ENCODE measurements at places on chromosomes 1 and 21.
A peak's percentile ranks its signal among the peaks of the same experiment; 100 is the strongest.

DNA sequence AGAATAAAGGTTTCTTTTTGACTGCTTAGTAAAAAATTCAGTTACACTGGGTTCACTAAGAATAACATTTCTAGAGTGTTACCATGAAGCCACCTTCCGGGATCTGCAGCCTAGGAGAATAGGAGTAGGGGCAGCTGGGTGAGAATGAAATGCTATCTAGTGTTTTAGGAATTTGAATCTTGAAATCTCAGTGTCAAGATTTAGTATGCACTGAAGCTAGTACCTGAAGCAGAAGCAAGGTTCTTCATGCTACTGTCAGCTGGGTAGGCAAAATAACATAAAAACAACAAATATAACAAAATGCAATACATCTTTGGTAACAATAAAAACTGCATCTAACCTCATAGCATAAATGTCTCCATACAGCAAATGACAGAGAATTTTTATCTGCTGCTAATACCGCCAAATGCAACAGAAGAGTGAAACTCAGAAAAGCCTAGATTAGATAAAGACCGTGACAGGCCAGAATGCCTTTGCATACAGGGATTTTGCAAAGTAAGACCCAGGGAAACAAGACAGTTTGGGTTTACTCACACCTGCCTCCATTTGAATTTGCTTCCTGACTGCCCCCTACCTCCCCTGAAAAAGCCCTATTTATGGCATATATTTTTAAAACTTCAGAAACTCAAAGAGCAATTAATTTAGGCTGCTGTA, 58.2 kb downstream of the GADD45A start:
- no peak for DNase-seq

DNA sequence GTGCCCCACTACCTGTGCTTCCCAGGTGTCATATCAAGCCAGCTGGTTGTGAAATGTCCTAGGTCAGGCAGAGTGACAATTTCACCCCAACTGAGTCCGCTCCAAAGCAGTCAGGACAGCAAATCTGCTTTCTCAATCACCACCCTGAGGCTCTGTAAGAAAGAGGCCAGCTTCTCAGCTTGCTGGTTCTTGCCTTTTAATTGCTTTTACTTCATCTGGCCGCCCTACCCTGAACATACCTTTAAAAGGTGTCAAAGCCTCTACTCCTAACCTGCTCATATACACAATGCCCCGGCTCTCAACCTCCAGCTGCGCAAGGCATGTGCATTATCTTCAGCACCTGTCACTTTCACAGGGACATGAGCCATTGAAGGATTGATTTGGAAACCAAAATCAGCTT, 581.6 kb downstream of the NPHP4 start:
- no peak for DNase-seq

DNA sequence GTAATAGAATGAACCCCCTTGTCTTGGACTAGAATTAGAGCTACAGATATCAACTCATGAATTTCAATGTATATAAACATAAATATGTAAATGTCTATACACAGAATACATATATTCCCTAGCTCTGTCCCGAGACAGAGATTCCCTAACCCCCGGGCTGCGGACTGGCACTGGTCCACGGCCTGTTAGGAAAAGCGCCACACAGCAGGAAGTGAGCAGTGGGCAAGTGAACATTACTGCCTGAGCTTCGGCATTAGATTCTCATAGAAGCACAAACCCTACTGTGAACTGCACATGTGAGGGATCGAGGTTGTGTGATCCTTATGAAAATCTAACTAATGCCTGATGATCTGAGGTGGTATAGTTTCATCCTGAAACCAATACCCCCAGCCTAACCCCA, 51.2 kb downstream of the PIK3R3 start:
- no peak for DNase-seq

DNA sequence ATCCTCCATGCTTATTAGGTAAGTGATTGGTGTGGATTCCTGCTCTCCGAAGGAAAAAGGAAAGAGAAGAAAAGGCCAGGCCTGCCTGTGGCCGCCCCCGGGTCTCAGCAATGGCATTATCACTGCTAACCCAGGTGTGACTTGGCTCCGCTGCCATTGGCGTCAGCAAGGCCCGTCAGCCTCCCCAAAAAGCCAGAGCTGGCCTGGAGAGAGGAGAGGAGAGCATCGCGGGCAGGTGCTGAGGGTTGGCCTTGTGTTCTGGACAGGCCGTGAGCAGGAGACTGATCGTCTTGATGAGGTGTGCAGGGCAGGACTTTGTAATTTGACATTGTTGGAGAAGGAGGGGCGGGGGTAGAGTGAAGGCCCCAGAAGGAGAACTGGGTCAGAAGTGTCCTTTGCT, 186.4 kb downstream of the CAMTA1 start:
- DNase-seq, result no peak

- peak; percentile 49 for DNase-seq
Measured at GRCh38 chr1:169483500-169483966, 2.2 kb downstream of the SLC19A2 start.

DNA sequence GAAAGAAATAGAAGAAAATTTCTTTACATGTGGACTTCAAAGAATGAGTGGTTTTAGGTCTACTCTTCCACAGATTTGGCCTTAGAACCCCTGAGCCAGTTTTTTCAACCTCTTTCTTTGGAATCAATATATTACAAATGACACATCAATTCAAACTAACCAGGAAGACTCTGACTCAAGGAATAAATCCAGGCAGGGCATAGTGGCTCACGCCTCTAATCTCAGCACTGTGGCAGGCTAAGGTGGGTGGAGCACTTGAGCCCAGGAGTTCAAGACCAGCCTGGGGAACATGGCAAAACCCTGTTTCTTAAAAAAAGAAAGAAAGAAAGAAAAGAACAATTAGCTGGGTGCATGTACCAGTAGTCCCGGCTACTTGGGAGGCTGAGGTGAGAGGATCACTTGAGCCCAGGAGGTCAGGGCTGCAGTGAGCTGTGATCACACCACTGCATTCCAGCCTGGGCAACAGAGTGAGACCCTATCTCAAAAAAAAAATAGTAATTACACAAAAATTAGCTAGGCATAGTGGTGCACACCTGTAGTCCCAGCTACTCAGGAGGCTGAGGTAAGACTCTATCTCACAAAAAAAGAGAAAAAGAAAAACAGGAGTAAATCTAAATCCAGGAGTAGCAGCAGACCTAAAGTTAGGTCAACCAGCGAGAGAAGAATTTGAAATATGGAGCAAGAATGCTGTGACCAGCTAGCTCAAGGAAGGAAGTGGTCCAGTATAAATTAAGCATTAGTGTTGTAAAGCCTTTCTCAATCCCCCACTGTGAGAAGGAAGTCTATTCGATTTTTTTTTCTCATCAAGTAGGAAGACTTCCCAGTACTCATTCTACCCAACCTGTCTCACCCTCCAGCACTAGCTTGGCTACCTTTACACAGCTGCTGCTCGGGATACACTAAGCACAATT, 1.9 kb downstream of the SORT1 start:
- DNase-seq, result peak; percentile 76

DNA sequence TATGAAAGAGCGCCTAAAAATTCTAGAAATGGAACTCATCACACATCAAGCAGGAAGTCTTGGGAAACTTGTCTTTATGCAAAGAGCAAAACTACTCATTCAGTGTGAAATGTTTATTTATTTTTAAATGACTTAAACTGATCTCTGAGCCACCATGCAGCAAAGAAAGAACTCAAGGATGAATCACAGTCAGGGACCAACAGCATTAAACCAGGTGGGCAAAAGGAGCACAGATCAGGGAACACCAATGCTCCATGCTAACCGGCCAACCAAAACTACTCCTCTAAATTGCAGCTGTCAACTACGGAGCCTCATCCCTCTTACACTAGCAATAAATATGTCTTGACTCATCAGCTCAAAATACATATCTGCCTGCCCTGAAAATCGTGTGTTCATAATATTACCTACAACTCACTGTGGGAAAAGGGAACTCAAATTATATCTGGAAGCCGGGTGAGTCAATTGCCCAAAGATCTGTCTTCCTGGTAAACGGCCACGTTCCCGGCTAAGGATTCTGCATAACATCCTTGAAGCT, 129.2 kb downstream of the PTPN14 start:
- no peak for DNase-seq

GRCh38 chr1:16980473-16981268, at the start of gene MFAP2:
Gene MFAP2 (minus strand): TSS chr1:16980620. CDS start chr1:16978273, 2,347 bp downstream.
- DNase-seq, result no peak

GRCh38 chr1:246068619-246069509, 438.2 kb downstream of the SMYD3 start:
- DNase-seq, result no peak

DNA sequence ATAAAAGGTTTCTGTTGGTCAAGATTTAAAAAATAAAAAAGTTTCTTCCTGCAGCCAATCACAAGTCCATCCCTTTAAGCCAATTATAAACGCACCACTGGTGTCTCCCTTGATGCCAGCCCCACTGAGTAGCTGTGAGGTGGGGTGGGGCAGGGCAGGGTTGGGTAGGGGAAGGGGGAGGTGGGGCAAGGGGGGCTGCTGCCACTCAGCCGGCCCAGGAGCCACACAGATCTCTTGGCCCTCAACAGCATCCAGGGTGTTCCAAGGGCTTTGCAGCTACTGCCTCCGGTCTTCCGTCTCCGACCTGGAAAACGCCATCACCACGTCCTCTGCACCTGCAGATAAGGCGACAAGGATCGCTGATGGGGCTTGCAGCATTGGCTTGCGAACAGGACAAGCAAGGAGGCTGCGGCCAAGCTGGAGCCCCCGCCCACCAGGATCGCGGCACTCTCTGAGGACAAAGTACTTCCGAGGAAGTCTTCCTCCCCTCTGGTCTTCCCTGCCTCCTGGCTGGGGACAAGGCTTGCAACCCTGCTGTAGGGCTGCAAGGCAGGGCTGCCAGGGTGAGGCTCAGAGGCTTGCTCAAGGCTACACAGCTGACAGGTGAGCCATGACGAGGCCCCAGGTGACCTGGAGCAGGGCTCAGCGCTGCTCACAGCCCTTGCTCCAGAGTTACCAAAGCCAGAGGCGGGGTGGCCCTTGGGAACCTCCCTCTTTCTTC, 26.8 kb upstream of the CLSTN1 start:
- no peak for DNase-seq

GRCh38 chr1:203317429-203318228, 12.3 kb downstream of the BTG2 start:
- no peak for DNase-seq

DNA sequence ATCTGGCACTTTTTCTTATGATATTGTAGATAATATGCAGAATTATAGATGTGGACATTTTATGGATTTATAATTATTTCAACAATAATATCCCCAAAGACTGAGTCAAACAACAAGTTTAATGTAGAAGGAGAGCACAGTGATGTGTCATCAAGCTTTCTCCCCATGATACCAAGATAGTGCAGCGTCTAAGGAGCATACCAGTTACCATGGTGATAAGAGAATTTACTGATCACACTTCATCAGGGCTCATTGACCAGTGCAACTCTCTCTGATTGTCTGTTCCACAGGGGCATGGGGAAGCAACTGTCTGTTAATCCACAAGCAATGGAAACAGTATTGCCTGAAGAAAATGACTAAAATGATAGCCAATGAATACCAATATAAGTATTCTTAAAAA, 209.6 kb upstream of the DPYD start:
- no peak for DNase-seq

DNA sequence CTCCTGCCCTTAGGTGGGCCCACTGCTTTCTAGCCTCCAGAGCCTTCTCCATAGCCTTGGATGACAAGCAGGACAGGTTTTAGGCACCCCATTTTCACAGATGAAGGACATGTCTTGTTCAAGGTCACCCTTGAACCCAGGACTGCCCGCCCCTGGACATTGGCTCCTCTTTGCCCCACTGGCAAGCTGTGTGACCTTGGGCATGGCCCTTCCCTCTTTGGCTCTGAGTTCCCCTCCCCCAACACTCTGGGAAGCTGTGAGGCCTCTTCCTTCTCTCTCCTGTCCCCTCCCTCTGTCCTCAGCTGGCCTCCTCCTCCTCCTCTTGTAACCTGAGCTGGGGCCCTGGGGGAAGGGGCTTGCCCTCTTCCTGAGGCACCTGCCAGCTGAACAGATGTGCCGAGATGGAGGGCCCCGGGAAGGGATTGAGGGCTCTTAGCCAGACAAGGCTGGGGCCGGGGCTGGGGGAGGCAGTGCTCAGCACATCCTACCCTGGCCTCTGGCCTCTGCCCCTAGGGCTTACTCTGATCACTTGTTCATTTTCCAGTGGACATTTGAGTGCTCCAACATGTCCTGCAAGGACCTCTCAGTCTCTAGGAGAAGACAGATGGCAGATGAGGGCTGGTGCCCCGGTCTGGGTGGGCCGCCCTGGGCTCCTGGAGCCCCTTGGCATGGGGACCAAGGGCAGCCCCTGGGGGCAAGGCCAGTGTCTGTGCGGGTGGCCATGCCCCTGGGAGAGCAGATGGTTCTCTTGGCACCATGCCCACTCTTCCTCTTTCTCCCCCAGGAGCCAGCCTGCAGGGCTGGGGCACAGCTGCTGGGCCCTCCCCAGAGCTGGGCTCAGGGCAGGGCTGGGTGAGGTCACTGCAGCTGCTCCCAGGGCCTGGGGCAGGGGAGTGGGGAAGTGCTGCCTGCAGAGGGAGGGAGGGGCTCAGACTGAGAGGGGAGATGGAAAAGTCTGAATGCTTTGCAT, 10.7 kb downstream of the FOXO6 start:
- peak; percentile 77 for DNase-seq

GRCh38 chr1:166980818-166981217, 5.5 kb upstream of the ILDR2 start:
- no peak for DNase-seq

DNA sequence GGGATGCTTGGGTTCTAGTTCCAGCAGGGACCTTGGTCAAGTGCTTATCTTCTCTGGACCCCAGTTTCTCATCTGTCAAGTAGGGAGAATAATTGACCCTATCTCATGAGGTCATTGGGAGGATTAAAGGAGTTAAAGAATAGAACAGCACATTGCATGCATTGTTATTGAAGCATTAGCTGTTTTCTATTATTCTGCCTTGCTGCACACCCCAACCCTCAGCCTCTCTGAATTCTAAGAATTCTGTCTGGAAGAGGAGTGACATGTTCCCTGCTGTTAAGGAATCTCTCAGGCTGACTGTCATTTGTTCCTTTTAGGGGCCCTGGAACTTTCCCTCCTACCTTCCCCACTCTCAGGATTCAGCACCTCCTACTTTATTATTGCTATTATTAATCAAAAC, 73.9 kb downstream of the NENF start:
- DNase-seq, result no peak

DNA sequence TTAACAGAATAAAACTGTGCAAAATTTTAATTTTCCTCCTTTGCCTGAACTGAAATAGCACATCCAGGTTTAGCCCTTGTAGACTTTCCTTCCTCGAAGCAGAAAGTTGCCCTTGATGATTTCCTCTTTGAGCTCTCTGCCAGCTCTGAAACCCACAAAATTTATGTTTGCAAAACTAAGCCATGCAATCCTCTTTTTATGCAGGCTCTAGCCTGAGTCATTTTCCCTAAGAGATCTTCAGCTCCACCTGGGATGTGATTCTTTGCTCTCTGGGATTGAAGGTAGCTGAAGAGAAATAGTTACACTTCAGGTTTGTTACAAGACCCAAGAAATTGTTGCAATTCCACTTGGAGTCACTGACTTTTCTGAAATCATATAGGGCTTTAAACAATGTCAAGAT, 1.4 kb upstream of the F3 start:
- no peak for DNase-seq

GRCh38 chr1:59751801-59752200, 62.9 kb upstream of the HOOK1 start:
- no peak for DNase-seq

DNA sequence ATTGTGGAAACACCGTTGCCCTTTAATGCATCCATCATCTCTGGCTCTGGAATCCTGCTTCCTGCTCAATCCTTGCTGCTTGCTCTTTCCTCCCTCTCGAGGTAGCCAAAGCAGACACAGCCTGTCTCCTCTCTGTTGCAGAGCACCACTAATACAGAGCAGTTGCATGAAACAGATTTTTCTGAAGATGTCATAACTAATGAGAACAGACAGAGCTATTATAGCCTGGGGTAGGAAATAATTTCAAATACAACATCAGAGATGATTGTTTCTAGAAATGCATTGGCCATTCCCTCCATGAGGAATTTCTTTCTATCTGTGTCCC, 23.3 kb upstream of the ACBD6 start:
- no peak for DNase-seq
